ENCODE measurements at places on chromosomes 7 and 10. TPM values are rescaled to one million over a fixed set of nuclear protein-coding genes. Genes with fewer than 3 reads are reported as not detected.

DNA sequence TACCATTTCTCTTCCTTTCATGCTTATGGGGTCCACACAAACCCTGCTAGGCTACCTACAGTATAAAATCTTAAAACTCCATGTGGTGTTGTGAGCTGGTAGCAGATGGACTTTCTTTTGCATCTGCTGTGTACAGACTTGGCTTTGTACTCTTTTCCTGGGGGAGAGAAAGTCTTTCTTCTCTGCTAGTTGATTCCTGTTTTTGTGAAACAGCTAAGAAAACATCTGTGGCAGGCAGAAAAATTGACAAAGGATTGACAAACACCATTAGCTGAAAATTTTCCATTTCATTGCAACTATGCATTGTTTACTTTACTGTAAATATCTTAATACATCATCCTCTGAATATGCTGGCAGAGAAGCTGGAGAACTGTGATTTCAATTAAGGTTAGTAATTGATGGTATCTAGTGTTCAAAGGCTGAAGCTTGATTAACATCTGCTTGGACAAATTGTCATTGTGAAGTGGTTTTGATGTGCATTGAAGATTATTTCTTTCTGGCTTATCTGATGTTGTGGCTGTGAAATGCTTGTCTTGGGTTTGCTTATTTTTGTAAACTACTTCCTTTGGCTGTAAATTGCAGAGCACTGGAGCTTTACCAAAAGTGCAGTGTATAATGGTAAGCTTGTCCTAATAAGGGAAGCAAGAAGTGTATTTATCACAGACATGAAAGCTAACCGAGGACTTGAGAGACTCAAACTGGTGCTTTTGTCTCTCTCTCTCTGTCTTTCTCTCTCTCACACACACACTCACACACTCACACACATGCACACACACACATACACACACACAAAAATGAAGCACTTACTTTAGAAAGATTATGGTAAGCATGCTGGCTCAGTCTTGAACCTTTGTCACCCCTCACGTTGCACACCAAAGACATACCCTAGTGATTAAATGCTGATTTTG is at the start of gene FOXP2:
FOXP2 (plus strand) TSS at position 660 of the 908 bp plus-strand sequence. CDS start 11,697 bp downstream, outside the sequence.
- DNase-seq = peak; percentile 49

DNA sequence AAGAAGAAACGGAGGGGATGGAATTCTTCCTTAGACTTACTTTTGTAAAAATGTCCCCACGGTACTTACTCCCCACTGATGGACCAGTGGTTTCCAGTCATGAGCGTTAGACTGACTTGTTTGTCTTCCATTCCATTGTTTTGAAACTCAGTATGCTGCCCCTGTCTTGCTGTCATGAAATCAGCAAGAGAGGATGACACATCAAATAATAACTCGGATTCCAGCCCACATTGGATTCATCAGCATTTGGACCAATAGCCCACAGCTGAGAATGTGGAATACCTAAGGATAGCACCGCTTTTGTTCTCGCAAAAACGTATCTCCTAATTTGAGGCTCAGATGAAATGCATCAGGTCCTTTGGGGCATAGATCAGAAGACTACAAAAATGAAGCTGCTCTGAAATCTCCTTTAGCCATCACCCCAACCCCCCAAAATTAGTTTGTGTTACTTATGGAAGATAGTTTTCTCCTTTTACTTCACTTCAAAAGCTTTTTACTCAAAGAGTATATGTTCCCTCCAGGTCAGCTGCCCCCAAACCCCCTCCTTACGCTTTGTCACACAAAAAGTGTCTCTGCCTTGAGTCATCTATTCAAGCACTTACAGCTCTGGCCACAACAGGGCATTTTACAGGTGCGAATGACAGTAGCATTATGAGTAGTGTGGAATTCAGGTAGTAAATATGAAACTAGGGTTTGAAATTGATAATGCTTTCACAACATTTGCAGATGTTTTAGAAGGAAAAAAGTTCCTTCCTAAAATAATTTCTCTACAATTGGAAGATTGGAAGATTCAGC is 158.7 kb upstream of the LANCL2 start:
- no peak for DNase-seq

GRCh38 chr7:78212476-78213060 is 414.0 kb downstream of the PHTF2 start:
- no peak for DNase-seq

GRCh38 chr7:4931943-4932342 is 27.0 kb downstream of the MMD2 start:
- DNase-seq = peak; percentile 87

The IL6 gene
- total RNA-seq = 0.64 TPM

The EMX2 gene
- total RNA-seq = 0.07 TPM

The BLNK gene
- not detected for total RNA-seq

The KCNH2 gene
- total RNA-seq = 4.4 TPM
